ENCODE measurements at places on chromosomes 7 and 10. TPM values are rescaled to one million over a fixed set of nuclear protein-coding genes. Genes with fewer than 3 reads are reported as not detected.

- no peaks in the 10 kb centered on the region for H3K4me1 ChIP-seq
- no peak overlapping the region for H3K27ac ChIP-seq
- H3K4me3 ChIP-seq, result no peak overlapping the region
- DNase-seq, result no peak
Observed at GRCh38 chr7:28246921-28247461, 66.4 kb upstream of the JAZF1 start.

GRCh38 chr10:20372748-20373147 is 524.4 kb downstream of the NEBL start:
- no peaks in the 10 kb centered on the region for H3K36me3 ChIP-seq
- H3K27ac ChIP-seq, result no peak overlapping the region
- DNase-seq, result no peak
- no peaks in the 10 kb centered on the region for H3K27me3 ChIP-seq

- H3K27me3 ChIP-seq, result no peaks in the 10 kb centered on the region
- no peaks in the 10 kb centered on the region for H3K36me3 ChIP-seq
- no peak overlapping the region for H3K27ac ChIP-seq
Observed at GRCh38 chr7:157032644-157033482, 22.4 kb upstream of the MNX1 start.

GRCh38 chr7:45684910-45685618 is 110.9 kb downstream of the ADCY1 start:
- no peak for DNase-seq
- no peaks in the 10 kb centered on the region for H3K27me3 ChIP-seq
- H3K36me3 ChIP-seq, result no peaks in the 10 kb centered on the region
- no peaks in the 10 kb centered on the region for H3K4me1 ChIP-seq
- H3K4me3 ChIP-seq, result no peak overlapping the region

DNA sequence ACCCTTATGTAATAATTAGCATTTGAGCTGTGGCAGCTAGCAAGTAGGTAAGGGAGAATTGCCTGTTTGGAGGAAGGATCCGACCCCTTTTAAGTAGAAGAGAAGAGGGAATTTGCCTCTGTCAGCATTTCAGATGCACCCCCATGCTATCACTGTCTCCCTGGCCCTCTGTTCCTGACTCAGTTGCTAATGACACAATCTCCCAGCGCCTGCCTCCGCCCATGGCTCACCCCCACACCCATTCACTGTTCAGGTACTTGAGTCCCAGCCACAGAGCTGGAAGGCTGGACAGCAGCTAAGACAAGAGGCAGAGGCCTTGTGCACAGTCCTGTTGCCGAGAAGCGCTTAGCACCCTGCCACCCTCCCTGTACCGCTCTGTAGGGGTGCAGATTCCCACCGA is 512.3 kb upstream of the GALNT17 start:
- H3K27me3 ChIP-seq, result no peaks in the 10 kb centered on the region
- H3K36me3 ChIP-seq, result no peaks in the 10 kb centered on the region
- no peak for DNase-seq
- H3K27ac ChIP-seq, result no peak overlapping the region
- no peak overlapping the region for H3K4me3 ChIP-seq

GRCh38 chr10:86334488-86335085 is 32.0 kb downstream of the GRID1 start:
- no peak for DNase-seq
- no peak overlapping the region for H3K4me3 ChIP-seq
- H3K4me1 ChIP-seq, result no peaks in the 10 kb centered on the region
- no peaks in the 10 kb centered on the region for H3K27me3 ChIP-seq

DNA sequence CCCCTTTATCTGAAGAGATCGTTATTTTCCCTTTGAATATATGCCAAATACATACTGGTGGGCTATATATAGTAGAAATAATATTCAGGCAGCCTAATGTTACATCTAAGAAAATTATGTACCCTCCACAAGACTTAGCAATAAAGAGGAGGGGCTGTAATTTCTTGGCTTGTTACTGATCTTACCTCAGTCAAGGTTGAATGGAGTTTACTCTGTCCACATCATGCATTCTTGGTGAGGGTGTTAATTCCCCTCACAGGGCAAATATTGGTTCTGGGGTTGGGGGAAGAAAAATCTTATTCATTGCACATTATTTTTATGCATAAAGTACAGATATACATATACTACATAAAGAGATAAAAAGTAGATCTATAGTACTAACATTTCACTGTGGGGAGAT is 145.8 kb upstream of the ANK3 start:
- no peak overlapping the region for H3K27ac ChIP-seq
- H3K4me3 ChIP-seq, result no peak overlapping the region

- H3K4me1 ChIP-seq, result no peaks in the 10 kb centered on the region
- DNase-seq, result no peak
- H3K36me3 ChIP-seq, result no peaks in the 10 kb centered on the region
- no peak overlapping the region for H3K4me3 ChIP-seq
Observed at GRCh38 chr10:60237977-60238758, 151.5 kb downstream of the ANK3 start.

DNA sequence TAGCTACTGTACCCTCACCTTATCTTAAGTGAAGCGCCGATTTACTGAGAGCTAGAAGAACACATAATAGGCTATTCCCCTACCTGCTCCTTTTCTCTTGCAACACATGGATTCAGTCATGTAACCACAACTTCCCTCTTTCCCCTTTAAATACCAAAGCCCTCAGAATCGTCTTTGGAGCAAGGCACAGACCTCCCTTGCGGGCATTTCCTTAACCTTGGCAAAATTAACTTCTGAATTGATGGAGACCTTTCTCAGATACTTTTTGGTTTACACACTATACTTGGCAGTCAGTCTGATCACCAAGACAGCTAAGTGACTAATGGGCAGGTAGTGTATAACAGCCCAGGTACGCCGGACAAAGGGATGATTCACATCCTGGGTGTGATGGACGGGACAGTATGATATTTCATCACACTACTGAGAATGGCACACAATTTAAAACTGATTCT is 72.7 kb upstream of the SEC61G start:
- no peaks in the 10 kb centered on the region for H3K27me3 ChIP-seq
- H3K27ac ChIP-seq, result no peak overlapping the region
- no peaks in the 10 kb centered on the region for H3K36me3 ChIP-seq
- no peaks in the 10 kb centered on the region for H3K4me1 ChIP-seq

Gene COX19
- total RNA-seq, result 6.5 TPM

Gene DEPP1
- 94.6 TPM for total RNA-seq

Gene DCLRE1C
- total RNA-seq, result 3.5 TPM

Gene GRID2IP
- total RNA-seq, result not detected
